Articular chondrocyte of knee joint (primary cell): ENCODE measurements at places on chromosomes 5 and 9. TPM values are rescaled to one million over a fixed set of nuclear protein-coding genes. Genes with fewer than 3 reads are reported as not detected.

MEF2C gene
- total RNA-seq = 13.5 and 13.9 TPM in 2 replicates

PCDHB13 gene
- total RNA-seq = 2.7 and 4.0 TPM in 2 replicates

RNF183 gene
- total RNA-seq = not detected in 2 replicates

SLC25A2 gene
- total RNA-seq = 0.32 and 0.39 TPM in 2 replicates
